GM03348 (cell line): ENCODE measurements at places on chromosomes 11 and 22.
A peak's percentile ranks its signal among the peaks of the same experiment; 100 is the strongest.

- DNase-seq: no peak
These were observed at the start of gene CTSW for GRCh38 chr11:65879617-65880016. TSS of gene CTSW (plus strand) at chr11:65879837. CDS start at chr11:65879855, 18 bp downstream.

GRCh38 chr11:131595797-131596196 lies 225.4 kb downstream of the NTM start:
- DNase-seq: no peak

DNA sequence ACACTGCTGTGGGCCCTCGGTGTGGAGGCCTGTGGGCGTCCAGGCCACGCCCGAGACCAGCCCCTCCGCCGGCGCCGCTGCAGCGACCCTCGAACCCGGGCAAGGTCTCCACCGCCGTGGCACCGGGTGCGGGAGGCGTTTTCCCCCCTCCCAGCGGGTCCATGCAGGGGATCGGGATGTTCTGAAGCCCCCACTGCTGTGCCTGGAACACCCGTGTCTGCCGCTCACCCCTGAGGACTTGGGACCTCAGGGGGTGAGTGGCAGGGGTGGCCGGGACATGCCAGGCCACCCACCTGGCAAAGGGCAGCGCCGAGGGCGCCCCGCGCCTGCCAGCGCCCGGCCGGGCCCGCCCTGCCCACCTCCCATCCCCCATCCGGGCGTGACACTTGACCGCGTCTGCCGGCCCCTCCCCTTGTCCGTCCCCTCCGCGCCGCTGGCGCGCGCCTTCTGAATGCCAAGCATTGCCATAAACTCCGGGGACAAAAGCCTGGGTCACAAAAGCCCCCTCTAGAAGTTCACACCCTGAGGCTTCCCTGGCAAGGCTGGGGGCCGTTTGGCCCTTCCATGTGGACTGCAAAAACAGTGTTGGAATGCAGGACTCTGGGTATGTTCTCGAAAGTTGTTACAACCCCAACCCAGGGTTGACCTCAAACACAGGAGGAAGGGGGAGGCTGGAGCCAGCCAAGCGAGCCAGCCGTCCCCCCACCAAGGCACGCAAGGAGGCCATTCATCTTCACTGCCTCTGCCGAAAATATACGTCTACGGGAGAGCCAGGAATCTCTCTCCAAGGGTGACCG lies 819 bp upstream of the KCNQ1OT1 start:
- peak; percentile 79 for DNase-seq

- no peak for DNase-seq
These were observed 150.7 kb upstream of the CCDC90B start for GRCh38 chr11:83436855-83437254.

DNA sequence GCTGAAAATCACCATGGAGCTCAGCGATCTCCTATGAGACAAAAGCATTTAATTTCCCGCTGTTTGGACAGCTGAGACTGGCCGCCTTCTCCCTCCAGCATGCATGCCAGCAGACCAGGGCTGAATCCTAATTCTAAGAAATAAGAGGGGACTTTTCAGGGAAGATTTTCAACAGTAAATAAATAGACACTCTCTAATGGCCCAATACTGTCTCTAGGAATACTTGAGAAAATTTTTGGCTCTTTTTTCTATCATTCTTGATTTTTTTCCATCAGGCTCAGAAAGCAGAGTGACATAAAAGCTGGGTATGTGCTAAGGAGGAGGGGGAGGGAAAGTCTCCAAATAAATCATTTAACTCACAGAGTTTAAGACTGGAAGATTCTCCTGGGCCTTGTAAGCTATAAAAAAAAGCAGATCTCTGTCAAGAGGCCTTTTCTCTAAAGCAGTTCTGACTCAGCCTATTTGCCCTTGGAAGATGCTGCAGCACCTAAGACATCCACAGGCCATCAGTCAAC lies 17.6 kb upstream of the SPON1 start:
- DNase-seq: no peak

- DNase-seq: no peak
These were observed 946.0 kb downstream of the FAM181B start for GRCh38 chr11:81787584-81788049.

- no peak for DNase-seq
These were observed 4.4 kb upstream of the C11orf16 start for GRCh38 chr11:8937159-8937558.

- no peak for DNase-seq
These were observed 11.3 kb downstream of the PHRF1 start for GRCh38 chr11:587546-587945.

- no peak for DNase-seq
These were observed 250.0 kb downstream of the NXPE2 start for GRCh38 chr11:114928260-114928870.

DNA sequence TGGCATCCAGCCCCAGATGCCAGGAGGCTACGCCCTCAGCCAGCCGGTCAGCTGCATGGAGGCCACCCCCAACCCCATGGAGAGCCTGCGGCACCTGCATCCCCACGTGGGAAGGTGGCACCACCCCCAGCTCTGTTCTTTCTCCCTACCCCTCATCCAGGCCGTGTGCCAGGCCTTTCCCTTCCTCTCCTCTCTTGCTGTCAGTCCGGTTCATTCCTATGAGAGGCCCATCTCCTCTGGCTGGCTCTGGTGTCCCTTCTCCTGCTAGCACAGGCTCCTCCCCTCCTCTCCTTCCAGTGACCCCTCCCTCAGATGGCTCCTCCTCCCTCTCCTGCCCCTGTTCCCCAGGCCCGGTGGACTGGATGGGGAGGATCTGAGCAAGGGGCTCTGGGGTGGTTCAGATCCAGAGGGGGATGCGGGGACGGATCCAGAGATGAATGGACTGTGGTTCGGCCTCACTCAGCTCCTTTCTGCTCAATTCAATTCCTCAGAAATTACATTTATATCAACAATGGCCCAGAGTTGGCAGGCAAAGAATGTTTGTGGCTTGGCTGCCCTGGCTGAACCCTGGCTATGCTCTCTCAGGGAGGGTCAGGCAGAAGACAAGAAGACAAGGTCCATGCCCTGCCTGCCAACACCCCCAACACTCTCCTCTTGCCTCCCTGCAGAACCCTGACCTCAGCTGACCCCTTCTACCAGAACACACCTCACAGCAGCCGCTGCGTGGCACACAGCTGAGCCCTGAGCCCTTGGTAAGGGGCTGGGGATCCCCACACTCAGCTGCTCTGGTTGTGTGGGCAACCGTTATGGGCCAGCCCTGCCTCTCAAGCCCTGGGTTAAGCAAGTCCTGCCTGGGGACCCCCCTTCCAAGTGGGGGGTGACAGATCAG lies 18.5 kb upstream of the LRRC10B start:
- peak; percentile 75 for DNase-seq

DNA sequence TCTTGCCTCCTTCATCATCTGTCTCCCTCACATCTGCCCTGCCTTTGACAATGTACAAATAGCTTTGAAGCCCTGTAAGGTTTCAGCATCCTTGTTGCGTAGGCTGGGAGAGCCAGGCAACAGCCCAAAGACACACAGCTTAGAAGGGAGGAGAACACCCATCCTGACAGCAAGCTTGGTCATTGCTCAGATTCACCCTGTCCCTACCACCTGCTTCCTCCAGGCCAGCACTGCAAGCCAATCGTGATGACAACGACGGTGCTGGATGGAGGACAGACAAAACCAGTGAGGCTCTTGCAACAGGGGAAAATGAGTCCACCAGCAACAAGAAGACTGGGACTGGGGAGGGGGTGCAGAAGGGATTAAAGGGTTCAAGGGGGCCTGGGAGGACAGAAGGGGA lies 32.9 kb upstream of the CD5 start:
- DNase-seq: no peak

DNA sequence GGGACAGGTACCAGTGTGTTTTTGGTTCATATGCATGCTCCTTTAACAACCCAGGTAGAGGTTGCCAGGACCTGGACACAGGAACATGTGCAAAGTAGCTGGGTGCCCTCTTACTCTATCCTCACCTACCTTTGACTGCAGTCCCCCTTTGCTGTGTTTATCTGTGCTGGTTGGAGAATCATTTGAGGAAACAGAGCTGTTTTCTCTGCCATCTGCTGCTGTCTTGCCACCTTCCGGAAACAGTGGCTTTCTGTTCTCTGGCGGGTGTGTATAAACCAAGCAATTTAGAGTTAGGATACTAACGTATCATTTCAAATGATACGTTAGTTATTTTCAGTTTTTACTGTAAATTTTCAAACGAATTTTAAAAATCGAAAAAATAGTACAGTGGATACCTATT lies 171.9 kb upstream of the TTC12 start:
- no peak for DNase-seq

DNA sequence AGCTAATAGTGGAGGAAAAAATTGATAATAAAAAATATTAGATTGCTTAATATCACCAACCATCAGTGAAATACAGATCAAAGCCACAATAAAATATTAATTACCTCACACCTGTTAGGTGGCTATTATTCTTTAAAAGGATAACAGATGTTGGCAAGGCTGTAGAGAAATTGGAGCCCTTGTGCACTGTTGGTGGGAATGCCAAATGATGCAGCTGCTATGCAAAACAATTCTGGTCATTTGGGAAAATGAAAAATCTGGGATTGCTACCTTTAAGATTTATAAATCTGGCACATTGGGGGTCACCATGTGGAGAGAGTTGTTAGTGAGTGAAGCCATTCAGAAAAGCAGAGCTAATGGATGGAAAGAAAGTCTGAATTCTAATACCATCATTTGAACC lies 143.4 kb downstream of the FCHSD2 start:
- DNase-seq: no peak

GRCh38 chr11:95432714-95433503 lies 201.9 kb upstream of the SESN3 start:
- DNase-seq: no peak

GRCh38 chr11:64112771-64113461 lies 53.0 kb downstream of the MACROD1 start:
- no peak for DNase-seq

DNA sequence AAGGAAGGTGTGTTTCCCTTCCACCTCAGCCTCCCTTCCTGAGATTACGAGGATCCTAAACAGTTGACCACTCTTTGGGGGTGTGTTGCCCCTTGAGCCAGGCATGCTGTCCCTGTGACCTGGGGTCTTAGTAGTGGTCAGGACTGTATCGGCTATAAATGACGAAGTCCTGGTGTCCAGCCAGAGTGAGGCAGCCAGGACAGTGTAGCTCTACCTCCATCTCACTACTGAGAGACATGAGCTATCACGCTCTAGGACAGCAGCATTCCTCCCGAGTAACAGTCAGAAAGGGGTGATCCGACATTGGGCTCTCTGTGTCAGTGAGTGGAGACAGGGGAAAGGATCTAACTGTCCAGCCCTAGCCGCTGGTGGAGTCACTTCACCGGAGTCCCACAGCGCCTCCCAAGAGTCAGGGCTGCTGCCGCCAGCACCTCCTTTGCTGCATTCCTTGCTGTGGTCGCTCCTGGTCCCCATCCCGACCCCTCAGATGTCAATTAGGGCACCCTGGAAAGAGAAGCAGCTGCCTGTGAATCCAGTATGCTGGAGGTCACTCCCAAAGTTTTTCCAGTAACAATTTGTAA lies 3.3 kb upstream of the B3GNT6 start:
- no peak for DNase-seq

GRCh38 chr11:7696424-7696823 lies 9.9 kb downstream of the OVCH2 start:
- DNase-seq: no peak

DNA sequence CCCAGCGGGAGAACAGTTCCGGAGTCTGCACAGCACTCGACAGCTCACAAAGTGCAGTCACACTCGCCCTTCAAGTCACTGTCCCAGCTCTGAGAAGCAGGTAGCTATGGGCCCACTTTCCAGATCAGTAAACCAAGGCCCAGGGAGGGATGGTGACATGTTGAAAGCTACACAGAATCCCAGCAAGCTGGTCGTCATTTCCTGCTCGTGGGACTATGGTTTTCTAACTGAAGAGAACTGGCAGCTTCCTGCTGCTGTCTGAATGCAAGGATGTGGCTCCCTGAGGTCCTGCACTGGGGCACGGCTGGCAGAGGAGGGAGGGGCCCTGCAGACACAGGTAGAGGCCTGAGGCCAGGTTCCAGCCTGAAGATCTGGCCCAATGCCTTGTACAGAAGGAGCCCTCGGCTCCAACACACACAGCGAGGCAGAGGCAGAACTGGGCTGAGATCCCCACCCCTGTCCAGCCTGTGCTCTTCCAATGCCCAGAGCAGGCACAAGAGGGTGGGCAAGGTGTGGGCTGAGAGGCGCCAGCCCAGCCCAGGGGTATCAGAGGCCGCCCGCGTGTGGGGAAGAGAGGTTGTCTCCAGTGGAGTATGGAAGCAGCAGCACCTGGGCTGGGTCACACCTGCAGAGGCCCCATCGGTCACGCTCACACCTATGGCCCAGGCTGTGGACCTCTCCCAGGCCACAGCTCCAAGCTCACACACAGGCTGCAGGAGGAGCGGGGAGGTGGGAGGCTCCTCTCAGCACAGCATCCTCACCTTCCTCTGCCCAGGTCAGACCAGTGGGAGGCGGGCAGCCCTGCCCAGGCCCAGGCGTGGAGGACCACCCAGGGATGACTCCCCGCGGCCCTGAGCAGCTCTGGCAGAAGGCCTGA lies 119.2 kb downstream of the PHF21B start:
- DNase-seq: no peak

GRCh38 chr11:31645747-31646146 lies 136.2 kb downstream of the ELP4 start:
- peak; percentile 25 for DNase-seq

DNA sequence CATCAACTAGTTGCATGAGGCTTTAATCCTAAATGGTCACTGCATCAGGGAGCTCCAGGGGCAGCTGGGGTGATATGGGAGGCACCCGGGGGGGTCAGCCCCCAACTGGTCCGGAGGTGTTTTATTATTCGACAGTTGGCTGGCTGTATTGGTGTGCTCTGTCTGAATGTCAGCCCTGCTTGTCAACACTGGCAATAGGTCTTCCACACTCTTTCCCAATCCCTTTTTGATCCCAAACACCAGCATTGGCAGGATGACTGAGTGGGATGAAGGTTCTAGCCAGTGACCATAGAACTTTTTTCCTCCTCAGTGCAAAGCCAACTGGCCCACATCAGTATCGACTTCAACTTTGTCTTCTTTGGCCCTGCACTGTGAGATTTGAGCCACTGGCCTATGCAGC lies 8.9 kb upstream of the LDLRAD3 start:
- DNase-seq: no peak

- no peak for DNase-seq
These were observed 50.9 kb downstream of the SBF1 start for GRCh38 chr22:50423956-50424355.

- DNase-seq: no peak
These were observed 970 bp downstream of the OR5B21 start for GRCh38 chr11:58506935-58507334.

DNA sequence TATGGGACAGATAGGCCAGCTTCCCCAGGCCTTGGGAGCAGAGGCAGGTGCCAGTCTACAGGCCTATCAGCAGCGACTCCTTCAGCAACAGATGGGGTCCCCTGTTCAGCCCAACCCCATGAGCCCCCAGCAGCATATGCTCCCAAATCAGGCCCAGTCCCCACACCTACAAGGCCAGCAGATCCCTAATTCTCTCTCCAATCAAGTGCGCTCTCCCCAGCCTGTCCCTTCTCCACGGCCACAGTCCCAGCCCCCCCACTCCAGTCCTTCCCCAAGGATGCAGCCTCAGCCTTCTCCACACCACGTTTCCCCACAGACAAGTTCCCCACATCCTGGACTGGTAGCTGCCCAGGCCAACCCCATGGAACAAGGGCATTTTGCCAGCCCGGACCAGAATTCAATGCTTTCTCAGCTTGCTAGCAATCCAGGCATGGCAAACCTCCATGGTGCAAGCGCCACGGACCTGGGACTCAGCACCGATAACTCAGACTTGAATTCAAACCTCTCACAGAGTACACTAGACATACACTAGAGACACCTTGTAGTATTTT lies 26.6 kb upstream of the L3MBTL2 start:
- DNase-seq: no peak
